ENCODE measurements at places on chromosomes 16 and 17. TPM values are rescaled to one million over a fixed set of nuclear protein-coding genes. Genes with fewer than 3 reads are reported as not detected.

- no peaks in the 10 kb centered on the region for H3K27me3 ChIP-seq
- H3K4me1 ChIP-seq, result no peaks in the 10 kb centered on the region
- H3K27ac ChIP-seq, result no peak overlapping the region
- H3K4me3 ChIP-seq, result no peak overlapping the region
Measured at GRCh38 chr16:28987170-28987853, 2.5 kb downstream of the LAT start.

GRCh38 chr16:68247400-68247799, 2.2 kb downstream of the PLA2G15 start:
- peaks cover 50% of the 10 kb centered on the region for H3K36me3 ChIP-seq
- no peak for DNase-seq
- H3K4me1 ChIP-seq, result peaks cover 25% of the 10 kb centered on the region
- H3K27me3 ChIP-seq, result no peaks in the 10 kb centered on the region
- H3K27ac ChIP-seq, result no peak overlapping the region

DNA sequence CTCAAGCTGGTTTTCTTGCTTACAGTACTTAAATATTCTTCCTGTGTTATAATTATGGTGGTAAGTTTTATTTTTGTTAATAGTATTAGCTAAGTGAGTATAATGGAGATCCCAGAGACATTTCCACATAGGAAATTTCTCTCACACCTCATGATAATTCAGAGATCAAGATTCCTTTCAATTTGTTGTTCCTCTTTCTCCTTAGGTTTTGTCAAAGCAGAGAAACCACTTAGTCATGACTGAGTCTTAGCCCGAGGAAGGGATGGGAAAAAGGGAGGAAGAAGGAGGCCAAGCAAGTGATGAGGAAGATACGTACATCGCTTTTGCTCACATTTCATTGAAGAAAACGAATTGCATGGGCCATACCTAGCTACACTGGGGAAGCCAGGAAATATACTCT, 18.4 kb downstream of the ESRP2 start:
- DNase-seq, result no peak
- no peak overlapping the region for H3K4me3 ChIP-seq
- no peaks in the 10 kb centered on the region for H3K4me1 ChIP-seq
- H3K36me3 ChIP-seq, result peaks cover 8% of the 10 kb centered on the region
- no peak overlapping the region for H3K27ac ChIP-seq
- H3K27me3 ChIP-seq, result no peaks in the 10 kb centered on the region

- H3K4me1 ChIP-seq, result no peaks in the 10 kb centered on the region
- no peak overlapping the region for H3K27ac ChIP-seq
- no peak for DNase-seq
- H3K27me3 ChIP-seq, result no peaks in the 10 kb centered on the region
- no peak overlapping the region for H3K4me3 ChIP-seq
- H3K36me3 ChIP-seq, result peaks cover 14% of the 10 kb centered on the region
Measured at GRCh38 chr16:10964891-10965326, 20.5 kb downstream of the CLEC16A start.

GRCh38 chr17:1829216-1829591, 498 bp downstream of the SMYD4 start:
- H3K27ac ChIP-seq, result peak overlapping the region; percentile 50
- DNase-seq, result peak; percentile 10
- H3K27me3 ChIP-seq, result no peaks in the 10 kb centered on the region
- H3K4me1 ChIP-seq, result peaks cover 19% of the 10 kb centered on the region
- H3K36me3 ChIP-seq, result peaks cover 48% of the 10 kb centered on the region
- H3K4me3 ChIP-seq, result peak overlapping the region; percentile 82

- H3K36me3 ChIP-seq, result peaks cover 20% of the 10 kb centered on the region
- DNase-seq, result peak; percentile 40
- H3K27me3 ChIP-seq, result peaks cover 22% of the 10 kb centered on the region
- peak overlapping the region; percentile 100 for H3K4me3 ChIP-seq
- H3K27ac ChIP-seq, result peak overlapping the region; percentile 92
Measured at GRCh38 chr16:13919330-13919682, 648 bp upstream of the ERCC4 start.

DNA sequence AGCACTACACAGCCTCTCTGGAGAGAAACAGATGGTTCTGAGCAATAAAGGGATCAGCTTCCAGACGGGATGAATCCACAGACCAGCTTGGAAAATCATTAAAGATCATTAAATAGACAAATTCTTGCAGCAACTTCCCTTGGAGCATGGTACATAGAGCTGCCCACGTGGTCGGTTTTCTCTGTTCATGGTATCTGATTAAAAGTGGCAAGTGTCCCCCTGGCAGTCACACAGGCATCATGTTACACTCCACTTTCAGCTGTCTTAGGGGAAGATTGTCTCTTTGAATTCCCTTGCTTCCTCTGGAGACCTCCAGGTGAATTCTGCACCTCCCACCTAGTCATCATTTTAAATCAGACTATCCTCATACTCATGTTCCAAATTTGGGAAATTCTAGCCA, 92.2 kb upstream of the CACNG3 start:
- H3K4me3 ChIP-seq, result no peak overlapping the region
- no peak overlapping the region for H3K27ac ChIP-seq
- no peaks in the 10 kb centered on the region for H3K4me1 ChIP-seq
- H3K27me3 ChIP-seq, result peaks cover 64% of the 10 kb centered on the region
- DNase-seq, result no peak

DNA sequence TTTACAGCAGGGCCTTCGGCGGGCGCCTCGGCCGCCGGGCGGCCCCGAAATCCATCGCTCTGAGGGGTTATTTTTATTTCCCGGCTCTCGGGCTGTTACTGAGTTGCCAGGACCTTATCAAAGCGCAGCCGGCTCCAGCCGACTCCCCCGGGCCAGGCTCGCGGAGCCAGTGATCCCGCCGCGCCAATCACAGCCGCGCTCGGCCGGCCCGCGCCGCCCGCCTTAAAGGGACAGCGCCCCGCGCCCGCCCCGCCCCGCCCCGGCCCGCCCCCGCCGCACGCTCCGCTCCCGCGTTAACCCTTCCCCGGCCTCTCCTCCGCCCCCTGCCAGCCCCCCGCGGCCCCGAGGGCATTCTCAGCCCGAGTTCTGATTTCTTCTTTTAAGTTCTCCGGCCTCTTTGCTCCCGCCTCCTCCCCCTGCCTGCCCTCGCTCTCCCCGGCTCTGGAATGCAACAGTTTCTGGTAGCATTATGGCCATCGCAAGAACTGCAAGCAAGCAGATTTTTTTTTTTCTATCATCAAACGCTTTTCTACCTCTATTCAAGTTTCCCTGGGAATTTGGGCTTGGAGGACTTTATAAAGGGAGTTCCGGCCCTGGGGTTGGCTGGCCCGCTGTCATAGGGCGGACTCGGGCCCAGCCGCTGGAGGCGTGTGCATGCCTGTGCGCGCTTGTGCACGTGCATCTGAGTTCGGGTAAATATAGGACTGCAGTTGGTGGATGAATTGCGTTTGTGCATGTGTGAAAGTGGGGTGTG, at the start of gene AXIN2:
TSS of gene AXIN2 (minus strand) at position 197 of the 754 bp plus-strand sequence. CDS start 3,028 bp downstream, outside the sequence.
- peaks cover 15% of the 10 kb centered on the region for H3K36me3 ChIP-seq
- peak; percentile 87 for DNase-seq
- H3K4me3 ChIP-seq, result peak within 1 kb of the TSS; percentile 68
- no peak within 1 kb of the TSS for H3K27ac ChIP-seq

DNA sequence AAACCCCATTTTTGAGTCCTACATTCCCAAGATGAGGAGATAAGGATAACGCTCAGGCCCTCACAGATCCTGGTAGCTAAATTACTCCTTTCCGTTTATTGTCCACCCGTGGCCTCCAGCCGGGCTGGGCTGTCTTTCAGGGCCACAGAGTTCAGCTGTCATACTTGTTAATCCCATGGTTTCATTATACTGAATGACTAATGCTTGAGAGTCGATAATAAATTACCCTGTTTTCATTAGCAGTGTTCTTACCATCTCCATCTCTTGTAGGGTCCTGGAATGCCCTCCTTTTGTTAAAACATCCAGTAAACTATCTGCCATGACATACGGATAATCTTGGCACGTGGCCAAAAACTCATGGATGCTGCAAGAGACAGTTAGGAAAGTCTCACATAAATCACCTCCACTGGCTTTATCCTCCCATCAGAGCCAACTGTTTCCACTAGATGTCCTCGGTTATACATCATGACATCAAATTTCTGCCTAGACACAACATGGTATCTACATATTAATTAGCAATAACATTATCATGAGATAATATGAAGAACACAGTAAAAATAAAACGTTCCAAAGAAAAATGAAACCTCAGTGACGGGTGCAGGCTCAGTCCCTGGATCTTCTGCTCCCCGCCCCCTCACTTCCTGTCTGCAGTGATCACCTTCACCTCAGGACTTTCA, 45.3 kb downstream of the BRD7 start:
- peaks cover 50% of the 10 kb centered on the region for H3K36me3 ChIP-seq
- H3K4me1 ChIP-seq, result peaks cover 11% of the 10 kb centered on the region
- H3K4me3 ChIP-seq, result no peak overlapping the region
- peak overlapping the region; percentile 59 for H3K27ac ChIP-seq
- DNase-seq, result no peak

GRCh38 chr17:74159226-74159840, 44.1 kb upstream of the RPL38 start:
- H3K27ac ChIP-seq, result no peak overlapping the region
- peaks cover 6% of the 10 kb centered on the region for H3K36me3 ChIP-seq
- no peak overlapping the region for H3K4me3 ChIP-seq
- DNase-seq, result no peak

DNA sequence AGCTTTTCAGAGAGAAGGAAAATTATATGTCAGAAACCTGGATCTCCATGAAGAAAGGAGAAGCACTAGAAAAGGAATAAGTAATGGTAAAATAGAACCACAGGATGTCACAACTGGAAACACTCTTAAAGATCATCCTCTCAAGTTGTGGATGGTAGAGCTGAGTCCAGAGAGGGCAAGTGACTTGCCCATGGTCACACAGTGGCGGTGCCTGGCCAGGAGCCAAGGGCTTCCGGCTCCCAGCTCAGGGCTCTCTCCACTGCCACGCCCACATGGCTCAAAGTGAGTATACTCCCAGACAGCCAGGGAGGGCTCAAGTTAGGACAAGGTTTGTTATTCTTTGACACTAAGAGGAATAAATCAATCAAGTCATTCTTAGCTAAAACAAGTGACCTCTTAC, 159.8 kb downstream of the COPRS start:
- H3K4me3 ChIP-seq, result no peak overlapping the region
- no peak overlapping the region for H3K27ac ChIP-seq
- H3K4me1 ChIP-seq, result no peaks in the 10 kb centered on the region
- peak; percentile 59 for DNase-seq
- peaks cover 30% of the 10 kb centered on the region for H3K27me3 ChIP-seq
- no peaks in the 10 kb centered on the region for H3K36me3 ChIP-seq

GRCh38 chr16:54935266-54935968, 4.8 kb downstream of the IRX5 start:
- no peak overlapping the region for H3K4me3 ChIP-seq
- peaks cover 19% of the 10 kb centered on the region for H3K36me3 ChIP-seq
- no peaks in the 10 kb centered on the region for H3K27me3 ChIP-seq
- no peak overlapping the region for H3K27ac ChIP-seq

- no peak overlapping the region for H3K4me3 ChIP-seq
- H3K36me3 ChIP-seq, result no peaks in the 10 kb centered on the region
- peaks cover 77% of the 10 kb centered on the region for H3K27me3 ChIP-seq
- no peak overlapping the region for H3K27ac ChIP-seq
- no peak for DNase-seq
- H3K4me1 ChIP-seq, result no peaks in the 10 kb centered on the region
Measured at GRCh38 chr16:74073456-74073855, 223.2 kb upstream of the PSMD7 start.

GRCh38 chr17:3827124-3827773, 18.8 kb downstream of the NCBP3 start:
- H3K27me3 ChIP-seq, result no peaks in the 10 kb centered on the region
- no peaks in the 10 kb centered on the region for H3K4me1 ChIP-seq
- peak; percentile 69 for DNase-seq
- no peak overlapping the region for H3K27ac ChIP-seq
- peaks cover 6% of the 10 kb centered on the region for H3K36me3 ChIP-seq

DNA sequence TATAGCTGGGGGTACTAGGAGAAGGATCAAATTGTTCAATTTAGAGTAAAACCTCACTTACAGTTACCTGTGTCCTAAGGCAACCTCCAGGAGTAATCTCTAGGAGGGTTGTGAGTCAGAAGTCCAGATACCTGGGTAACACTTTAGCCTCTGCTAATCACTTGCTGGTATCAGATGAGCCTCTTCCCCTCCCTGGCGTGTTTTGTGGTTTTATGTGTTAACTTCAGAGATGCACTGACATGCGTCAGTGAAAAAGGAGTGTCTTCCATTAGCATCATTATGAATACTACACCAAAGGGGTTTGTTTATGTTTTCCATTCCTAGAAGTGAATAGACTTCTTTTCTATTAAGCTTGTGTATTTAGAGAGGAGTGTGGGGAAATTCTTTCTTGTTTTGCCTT, 208.2 kb downstream of the FTO start:
- H3K36me3 ChIP-seq, result no peaks in the 10 kb centered on the region
- no peaks in the 10 kb centered on the region for H3K4me1 ChIP-seq
- no peaks in the 10 kb centered on the region for H3K27me3 ChIP-seq
- H3K4me3 ChIP-seq, result no peak overlapping the region
- DNase-seq, result no peak

DNA sequence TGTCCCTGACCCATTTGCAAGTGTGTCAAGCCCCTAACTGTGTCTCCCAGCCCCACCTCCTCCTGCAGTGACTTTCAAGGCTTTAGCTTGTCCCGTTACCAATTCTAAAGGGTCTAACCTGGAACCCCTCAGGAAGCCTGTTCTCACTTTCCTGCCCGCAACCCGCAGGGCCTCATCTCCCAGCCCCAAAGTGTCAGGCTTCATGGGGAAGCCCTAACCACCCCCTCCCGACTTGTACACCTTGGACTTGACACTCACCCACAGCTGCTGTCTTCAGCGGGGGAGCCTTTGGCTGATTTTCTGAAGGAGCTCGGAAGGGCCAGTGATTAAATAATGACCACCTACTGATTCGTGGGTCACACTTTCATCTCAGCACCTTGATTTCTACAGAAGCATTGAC, 33.1 kb downstream of the NLRC5 start:
- H3K4me3 ChIP-seq, result no peak overlapping the region
- DNase-seq, result no peak
- H3K36me3 ChIP-seq, result peaks cover 2% of the 10 kb centered on the region
- H3K27ac ChIP-seq, result no peak overlapping the region

GRCh38 chr16:84818133-84818532, 1.7 kb upstream of the CRISPLD2 start:
- H3K4me1 ChIP-seq, result peaks cover 27% of the 10 kb centered on the region
- DNase-seq, result no peak
- peaks cover 100% of the 10 kb centered on the region for H3K27me3 ChIP-seq
- no peak overlapping the region for H3K4me3 ChIP-seq
- H3K27ac ChIP-seq, result no peak overlapping the region

The WNT3 gene
- 6.1 TPM for total RNA-seq

The ZFPM1 gene
- 3.1 TPM for total RNA-seq

The PRDM7 gene
- total RNA-seq, result not detected

The AATK gene
- total RNA-seq, result not detected

The CIBAR2 gene
- total RNA-seq, result not detected

The CORO6 gene
- total RNA-seq, result 0.49 TPM

The OTOP3 gene
- not detected for total RNA-seq

The HS3ST2 gene
- not detected for total RNA-seq

The PCTP gene
- total RNA-seq, result 19.6 TPM
